ENCODE measurements at places on chromosomes 4 and X. TPM values are rescaled to one million over a fixed set of nuclear protein-coding genes. Genes with fewer than 3 reads are reported as not detected.

GRCh38 chr4:109816894-109817293 is 1.3 kb downstream of the GAR1 start:
- DNase-seq = no peak

- DNase-seq = no peak
Measured at GRCh38 chr4:107265859-107266258, 229.7 kb upstream of the DKK2 start.

DNA sequence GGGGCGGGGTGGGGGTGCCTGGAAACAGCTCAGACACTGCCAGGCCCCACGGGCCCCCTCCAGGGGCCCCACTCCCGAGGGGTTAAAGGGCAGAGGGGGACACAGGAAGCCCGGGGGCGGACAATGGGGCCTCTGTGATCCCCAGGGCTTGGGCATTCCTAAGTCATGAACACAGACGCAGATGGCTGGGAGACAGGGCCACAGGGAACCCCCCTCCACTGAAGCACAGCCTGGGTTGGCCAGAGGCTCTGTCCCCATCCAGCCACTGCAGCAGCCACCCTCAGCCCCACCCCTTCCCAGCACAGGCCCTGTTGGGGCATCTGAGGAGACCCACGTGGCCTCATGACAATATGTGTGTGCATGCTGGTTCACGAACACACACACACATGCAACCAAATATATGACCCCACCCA is 3.9 kb downstream of the L1CAM start:
- no peak for DNase-seq

GRCh38 chr4:181905708-181906107 is 337.5 kb upstream of the TENM3 start:
- DNase-seq = no peak

Gene EGF
- polyA plus RNA-seq = 8.8 TPM

DNA sequence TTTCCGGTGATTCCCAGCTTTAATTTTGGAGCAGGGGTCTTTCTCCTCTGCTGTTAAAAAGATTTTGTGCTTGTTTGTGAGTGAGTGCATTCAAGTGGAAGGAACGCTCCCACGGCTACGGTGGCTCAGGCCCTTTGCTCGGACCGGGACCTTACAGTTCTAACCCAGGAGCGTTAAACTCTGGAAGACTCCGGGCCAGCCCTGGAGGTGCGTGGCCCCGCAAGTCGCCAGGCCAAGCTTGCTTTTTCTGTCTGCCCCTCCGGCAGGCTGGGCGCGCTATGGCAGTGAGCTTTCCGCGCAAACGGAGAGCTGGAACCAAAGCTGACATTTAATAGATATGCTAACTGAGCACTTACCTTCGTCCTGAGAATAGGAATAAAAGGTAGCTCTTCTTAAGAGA is 18.3 kb upstream of the PITX2 start:
- DNase-seq = no peak

DNA sequence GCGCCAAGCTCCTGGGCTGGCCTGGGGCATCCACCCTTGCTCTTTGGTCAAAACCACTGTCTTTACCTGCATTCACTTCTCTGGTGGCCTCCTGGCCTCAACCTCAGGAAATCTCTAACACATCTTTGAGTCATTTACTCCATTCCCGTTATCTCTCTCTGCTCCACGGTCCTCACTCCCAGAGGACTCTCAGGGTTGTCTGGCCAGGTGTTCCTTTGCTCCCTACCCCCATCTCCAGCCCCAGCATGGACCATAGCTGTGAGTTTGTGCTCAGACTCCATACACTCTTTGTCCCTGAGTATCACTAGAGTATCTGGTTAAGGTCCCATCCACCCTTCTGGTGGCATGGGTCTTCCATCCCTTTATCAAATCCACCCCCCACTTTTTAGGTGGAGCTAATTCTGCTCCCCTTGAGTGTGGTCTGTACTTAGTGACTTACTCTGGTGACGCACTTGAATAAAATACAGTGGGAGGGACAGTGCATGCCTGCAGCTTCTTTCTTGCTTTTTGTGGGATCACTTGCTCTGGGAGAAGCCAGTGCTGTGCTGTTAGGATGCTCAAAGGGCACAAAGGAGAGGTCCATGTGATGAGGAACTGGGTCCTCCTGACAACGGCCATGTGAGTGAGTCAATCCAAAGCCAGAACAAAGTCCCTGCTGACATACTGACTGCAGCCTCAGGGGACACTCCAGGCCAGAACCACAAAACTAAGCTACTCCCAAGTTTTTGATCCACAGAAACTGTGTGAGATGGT is 44.3 kb downstream of the IGFBP7 start:
- no peak for DNase-seq

GRCh38 chr4:48439988-48440387 is 43.2 kb upstream of the SLC10A4 start:
- no peak for DNase-seq
